GM04504 (cell line): ENCODE measurements at places on chromosomes 5 and 9.
A peak's percentile ranks its signal among the peaks of the same experiment; 100 is the strongest.

DNA sequence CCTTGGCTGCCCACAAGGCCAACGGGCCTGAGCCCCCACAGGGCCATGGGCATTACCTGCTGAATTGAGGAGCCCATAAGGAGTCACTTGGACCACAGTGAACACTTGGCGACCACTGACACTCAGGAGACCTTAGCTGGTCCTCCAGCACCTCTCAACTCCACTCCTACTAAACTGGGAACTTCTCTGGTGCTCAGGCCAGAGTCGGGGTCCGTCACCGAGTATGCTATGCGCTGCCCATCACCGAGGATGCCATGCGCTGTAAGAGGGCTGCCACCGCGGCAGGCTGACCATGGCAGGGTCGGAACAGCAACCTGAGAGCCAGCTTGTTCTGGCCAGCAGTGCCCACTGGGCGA is 600 bp upstream of the SQSTM1 start:
- DNase-seq = no peak

GRCh38 chr5:43530648-43531047 is 15.7 kb upstream of the C5orf34 start:
- no peak for DNase-seq

GRCh38 chr9:84393266-84393950 is 52.9 kb upstream of the SLC28A3 start:
- DNase-seq = no peak

GRCh38 chr9:6199596-6199995 is 16.0 kb upstream of the IL33 start:
- no peak for DNase-seq

DNA sequence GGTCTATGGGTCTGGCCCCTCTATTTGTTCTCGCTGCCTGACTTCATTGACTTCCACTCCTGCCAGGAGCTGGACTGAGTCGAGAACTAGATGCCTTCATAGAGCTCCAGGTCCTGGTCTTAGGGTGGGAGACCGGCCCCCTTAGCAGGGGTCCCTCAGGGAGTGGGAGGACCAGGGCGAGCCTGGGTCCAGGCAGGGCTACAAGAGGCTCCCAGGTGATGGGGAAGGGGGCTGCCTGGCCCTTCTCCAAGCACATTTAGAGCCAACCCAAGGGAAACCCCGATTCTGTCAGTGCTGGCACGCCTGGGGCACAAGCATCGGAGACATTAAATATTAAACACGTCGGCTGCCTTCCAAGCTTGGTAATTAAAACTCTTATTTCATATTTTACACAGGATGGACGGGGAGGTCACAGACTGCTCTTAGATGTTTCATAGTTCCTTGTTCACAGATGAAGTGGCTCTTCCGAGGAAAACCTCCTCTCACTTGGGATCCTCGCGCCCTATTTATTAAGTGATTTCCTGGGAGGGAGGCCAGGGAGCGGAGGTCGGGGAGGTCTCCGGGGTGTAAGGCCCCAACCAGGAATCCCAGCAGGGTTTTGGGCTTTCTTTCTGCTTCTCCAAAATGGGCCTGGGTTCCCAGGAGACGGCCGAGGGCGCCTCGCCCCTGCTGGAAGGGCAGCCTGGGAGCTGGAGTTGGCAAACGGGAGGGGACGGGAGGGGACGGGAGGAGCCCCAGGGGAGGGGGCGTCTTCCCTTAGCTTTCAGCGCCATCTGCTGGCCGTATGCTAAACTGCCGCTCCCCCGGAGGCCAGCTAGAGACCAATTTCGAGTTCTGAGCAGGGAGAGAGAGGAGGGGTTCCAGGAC is 23.4 kb upstream of the ZBTB43 start:
- peak; percentile 23 for DNase-seq

DNA sequence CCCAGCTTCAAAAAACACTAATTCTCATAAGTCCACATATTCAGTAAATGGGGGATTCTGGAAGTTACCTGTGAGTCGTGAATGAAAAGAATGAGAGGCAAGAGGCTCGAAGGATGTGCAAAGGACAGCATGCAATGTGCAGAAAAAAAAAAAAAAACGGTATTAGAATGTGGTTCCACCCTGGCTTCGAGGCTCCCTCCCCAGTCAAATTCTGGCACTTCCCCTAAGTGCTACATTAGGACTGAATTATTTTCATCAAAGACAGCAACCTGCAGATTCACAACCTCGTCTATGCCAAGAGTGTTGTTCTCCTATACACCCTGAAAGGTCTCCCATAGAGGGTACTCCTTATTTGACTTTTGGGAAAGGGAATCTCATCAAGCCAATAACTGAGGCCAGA is 16.5 kb downstream of the CAPSL start:
- DNase-seq = no peak

GRCh38 chr5:64213531-64213930 is 47.9 kb downstream of the RNF180 start:
- no peak for DNase-seq

GRCh38 chr9:134626571-134627416 is 14.8 kb upstream of the COL5A1 start:
- DNase-seq = no peak

DNA sequence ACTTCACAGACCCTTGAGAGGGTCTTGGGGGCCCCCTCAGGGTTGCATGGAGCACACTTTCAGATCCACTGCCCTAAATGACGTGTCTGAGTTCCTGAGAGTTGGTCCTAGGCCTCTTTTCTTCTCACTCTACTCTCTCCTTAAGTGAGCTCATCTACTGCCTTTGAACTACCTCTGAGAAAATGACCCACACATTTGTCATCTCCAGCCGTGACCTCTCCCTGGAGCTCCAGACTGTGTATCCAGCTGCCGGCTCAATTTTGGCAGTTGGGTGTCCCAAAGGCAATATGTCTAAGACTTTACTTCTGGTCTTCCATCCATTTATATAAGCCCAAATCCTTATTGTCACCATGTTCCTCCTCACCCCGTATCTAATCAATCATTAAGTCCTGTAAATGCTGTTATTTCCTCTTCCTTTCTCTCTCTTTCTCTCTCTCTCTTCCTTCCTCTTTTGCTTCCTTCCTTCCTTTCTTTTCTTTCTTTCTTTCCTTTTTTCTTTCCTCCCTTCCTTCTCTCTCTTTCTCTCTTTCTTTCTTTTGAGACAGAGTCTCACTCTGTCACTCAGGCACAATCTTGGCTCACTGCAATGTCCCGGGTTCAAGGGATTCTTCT is 51.2 kb upstream of the HSPA9 start:
- DNase-seq = no peak

DNA sequence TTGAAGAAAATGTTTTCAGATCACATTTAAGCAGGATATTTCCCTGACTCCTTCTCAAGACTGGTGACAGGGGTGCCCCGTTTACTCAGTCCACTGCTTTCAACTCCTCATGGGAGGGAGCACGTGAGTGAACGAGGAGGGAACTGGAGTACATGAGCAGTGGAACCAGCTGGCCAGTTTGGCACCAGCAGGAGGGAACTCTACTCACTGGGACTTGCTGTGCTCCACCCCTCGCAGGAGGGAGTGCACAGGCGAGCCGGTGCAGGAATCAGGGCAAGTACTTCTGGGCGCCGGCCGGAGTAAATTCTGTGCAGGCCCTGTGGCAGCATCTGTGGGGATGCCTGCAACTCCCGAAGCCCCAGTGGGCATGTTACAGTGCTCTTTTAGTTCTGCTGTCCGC is 1941.1 kb upstream of the C9orf72 start:
- DNase-seq = no peak

- no peak for DNase-seq
These were observed 106.0 kb upstream of the PTPN3 start for GRCh38 chr9:109604131-109604530.

GRCh38 chr5:159098603-159099436 is 896 bp downstream of the EBF1 start:
- DNase-seq = no peak

- no peak for DNase-seq
These were observed 57.0 kb downstream of the ECPAS start for GRCh38 chr9:111427186-111427585.

GRCh38 chr5:158559643-158560042 is 540.1 kb downstream of the EBF1 start:
- DNase-seq = no peak

- DNase-seq = no peak
These were observed 14.3 kb upstream of the MARCHF6 start for GRCh38 chr5:10339058-10339811.

GRCh38 chr9:117681888-117682287 is 22.3 kb upstream of the TLR4 start:
- no peak for DNase-seq

- no peak for DNase-seq
These were observed 124.1 kb upstream of the WWC1 start for GRCh38 chr5:168167338-168167737.

DNA sequence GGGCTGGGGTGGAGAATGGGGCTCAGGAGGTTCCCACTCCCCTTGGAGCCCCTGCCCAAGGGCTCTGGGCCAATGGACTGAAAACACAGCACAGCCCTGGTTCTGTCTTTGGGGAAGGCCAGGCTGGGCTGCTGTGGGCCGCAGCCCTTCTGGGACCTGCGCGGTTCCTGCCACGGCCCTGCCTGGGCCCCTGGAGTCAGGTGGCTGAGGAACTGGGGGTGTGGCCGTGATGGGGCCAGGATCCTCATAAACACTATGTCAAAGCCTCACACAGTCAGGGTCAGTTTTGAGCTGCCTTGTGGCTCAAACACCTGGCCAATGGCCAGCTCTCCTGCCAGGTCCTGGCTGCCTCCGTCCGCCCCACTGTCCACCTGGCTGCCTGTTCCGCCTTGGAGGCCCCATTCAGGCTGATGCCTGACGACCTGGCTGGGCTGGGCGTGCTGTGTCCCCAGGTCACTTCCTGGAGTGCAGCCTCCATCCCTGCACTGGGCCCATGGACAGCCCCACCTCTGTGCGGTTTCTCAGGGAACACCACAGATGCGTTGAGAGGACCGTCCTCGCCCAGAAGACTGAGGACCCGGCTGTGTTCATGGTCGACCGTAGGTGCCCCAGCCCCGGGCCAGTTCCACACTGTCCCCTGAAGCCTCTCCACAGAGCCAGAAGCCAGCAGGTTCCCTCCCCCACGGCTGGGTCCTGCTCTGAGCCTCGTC is 27.5 kb downstream of the PAEP start:
- DNase-seq = no peak

GRCh38 chr9:104350541-104350940 is 153.5 kb upstream of the OR13F1 start:
- DNase-seq = no peak

- DNase-seq = no peak
These were observed 180.1 kb downstream of the TTLL11 start for GRCh38 chr9:121912812-121913627.
